ENCODE measurements at places on chromosomes 3 and 15.

DNA sequence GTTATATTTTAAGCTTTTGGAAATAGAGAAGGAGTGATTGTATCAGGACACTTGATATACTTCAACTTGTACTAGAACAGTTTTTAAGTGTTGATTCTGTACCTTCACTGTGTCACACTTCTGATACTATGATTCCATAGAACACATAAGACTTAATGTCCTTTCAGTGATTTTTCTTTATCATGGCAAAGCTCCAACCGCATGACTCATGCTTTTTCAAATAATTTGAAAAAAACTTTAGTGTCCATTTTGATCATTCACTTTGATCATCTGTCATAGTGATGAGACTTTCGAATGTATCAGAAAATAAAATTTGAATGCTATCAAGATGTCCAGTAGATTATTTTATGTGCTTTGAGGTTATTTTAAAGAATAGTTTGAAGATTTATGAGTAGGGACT lies 32.0 kb downstream of the AP4E1 start:
- DNase-seq: no peak

DNA sequence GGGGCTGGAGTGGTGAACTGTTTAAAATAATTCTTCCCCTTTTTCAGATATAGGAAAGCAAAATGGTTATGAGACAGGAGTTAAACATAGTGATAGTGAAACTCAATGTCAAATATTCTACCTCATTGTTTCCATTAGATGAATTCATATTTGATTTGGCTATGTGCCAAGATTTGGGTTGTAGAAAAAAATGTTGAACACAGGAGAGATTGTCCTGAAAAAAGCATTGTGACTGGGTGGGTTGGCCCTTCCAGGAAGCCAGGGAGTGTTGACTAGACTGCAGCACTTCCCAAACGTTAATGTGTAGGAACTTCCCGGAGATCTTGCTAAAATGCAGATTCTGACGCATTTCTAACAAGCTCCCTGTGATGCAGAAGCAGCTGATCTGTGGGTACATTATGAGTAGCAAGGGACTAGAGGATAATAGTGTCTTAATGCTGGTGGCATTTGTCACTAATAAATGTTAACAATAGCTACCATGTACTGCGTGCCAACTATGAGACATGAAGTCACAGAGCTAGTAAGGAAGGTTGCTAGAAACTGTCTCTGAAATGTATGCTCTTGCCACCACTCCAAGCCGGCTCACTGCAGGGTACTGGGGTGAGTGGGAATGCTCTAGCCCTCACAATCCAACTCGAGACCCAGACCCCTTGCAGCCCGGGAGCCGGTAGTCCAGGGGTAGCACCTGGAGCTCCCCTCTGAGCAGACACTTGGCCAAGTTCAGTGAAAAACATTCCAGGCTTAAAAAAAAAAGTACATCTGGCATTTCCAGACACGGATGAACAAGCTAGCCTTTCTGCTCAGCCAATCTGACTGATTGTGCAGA lies 120.6 kb downstream of the CD47 start:
- no peak for DNase-seq

DNA sequence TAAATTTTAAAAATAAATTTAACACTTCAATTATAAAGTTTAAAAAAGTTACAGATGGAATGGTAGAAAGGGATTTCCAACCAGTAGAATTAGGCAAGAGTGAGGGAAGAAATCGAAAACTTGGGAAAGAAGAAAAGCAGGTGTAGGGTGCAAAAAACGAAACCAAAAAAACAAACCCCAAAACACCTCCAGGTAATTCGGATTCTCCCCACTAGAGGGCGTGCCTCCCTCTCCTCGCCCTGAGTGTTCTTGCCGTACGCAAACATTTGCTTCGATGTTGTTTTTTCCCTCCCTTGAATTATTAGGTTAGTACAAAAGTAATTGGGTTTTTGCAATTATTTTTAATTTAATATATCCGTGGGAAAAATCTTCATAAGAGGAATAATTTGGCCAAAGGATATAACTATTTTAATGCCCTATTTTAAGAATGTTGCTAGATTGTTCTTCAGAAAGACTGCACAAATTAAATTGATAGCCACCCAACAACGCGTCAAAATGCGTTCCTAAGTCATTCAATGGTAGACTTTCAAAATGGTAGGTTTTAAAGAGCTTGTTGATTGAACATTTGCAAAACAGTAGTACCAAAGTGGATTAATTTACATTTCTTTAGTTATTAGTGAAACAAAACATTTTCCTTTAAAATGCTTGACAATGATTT lies 63.7 kb downstream of the SLC30A4 start:
- DNase-seq: peak; percentile 87

DNA sequence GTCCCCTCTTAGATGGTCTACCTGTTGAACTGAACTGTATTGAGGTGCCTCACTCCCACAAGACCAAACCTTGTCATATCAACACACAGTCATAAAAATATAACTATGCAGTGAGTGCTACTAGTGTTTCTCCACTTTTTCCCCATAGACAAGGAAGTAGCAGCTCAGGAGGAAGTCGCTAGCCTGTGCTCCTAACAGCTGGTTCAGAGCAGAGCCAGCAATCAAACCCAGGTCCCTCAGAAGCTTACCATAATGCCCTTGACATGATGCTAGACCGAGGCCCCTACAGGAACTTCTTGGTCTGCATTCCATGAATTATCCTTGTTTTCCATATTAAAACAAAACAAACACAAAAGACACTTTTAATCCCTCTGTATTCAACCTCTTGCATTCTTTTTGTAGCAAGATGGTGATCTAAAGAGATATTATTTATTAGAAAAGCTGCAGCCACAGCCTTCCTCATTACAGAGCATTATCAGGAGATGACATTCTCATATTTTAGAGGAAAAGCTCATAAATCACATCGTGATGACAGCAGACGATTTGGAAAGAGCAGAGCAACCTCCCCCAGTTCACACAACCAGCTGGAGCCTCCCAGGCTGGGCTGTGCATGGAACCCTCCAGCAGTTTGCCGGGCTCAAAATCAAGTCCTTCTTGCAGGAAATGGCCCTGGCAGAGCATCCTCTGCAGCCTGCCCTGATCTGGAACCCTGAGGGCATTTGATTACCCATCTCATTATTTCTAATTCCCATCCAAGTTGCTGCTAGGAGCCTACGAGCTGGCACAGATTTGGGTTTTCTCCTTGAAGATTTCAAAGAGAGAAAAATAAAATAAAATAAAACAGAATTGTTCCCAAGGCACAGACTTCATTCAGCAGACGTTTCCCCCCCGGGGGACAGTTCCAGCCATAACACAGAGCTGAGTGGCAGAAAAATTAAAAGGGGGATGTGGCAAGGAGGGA lies 118.8 kb downstream of the SRGAP3 start:
- DNase-seq: no peak

DNA sequence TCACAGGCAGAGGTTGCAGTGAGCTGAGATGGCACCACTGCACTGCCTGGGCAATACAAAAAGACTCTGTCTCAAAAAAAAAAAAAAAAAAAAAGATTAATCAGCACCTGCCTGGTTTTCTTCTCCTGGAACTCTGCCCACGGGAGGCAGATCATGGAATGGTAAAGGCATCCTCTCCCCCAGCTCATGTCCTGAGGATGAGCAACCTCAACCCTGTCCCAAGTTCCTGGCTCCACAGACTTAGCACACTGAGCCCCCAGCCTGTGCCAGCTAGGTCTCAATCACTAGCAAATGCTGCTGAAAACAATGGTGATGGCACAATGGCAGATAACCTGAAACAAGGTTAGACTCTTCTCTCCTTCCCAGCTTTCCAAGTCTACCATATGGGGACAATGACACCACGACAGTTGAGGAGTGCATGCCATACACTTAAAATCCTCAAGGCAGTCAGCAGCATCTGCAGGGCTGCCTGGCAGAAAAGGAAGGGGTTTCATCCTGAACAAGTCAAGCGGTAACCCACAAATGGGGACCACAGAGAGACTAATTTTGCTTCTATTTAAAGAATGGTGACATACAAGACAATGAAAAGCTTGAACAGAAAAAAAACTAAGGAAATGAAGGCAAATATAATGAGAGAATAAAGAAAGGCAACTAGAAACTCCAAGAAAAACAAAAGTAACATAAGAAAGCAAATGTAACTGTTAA lies 4.8 kb downstream of the CLN6 start:
- DNase-seq: no peak

GRCh38 chr3:4119119-4119518 lies 184.1 kb upstream of the SETMAR start:
- DNase-seq: no peak

Measured in activated T-cell treated with anti-CD3 and anti-CD28 coated beads, Interleukin-2, amount 50 U/mL, for 48 hours (primary cell).